Kasumi-1 (cell line): ENCODE measurements at places on chromosomes 11 and 22.

DNA sequence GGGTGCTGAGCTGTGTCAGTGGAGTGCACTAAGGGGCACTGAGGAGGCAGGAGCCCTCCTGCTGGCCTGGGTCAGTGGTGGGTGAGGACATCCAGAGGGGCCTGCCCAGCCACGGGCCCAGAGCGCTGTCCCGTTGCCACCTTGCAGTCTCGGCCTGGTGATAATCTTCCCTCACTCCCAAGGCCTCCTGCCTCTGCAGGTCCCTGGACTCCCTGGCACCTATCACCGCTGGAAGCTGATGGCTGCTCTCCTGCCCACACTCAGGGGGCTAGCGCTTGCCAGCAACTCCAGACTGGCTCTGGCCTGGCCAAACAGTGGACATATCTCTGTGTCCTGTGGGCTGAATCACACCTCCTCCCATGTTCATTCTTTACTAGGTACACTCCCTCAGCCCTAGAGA, 86.5 kb upstream of the PITPNB start:
- no peak for DNase-seq

DNA sequence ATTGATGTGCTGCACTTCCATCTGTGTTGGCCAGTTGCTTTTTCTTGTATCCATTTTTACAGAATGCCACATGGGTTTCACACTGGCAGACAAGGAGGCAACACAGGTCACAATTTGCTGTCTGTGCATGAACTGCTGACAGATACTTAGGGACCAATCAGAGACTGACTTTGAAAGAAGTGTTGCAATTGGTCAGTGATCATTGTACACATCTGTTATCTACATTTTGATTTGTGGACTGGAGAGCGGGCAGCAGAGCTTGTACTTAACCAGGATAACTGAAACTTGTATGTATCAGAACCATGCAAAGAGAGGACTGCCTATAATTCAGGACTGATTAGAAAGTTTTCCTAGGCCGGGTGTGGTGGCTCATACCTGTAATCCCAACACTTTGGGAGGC, 21.8 kb downstream of the PRR5 start:
- no peak for DNase-seq

DNA sequence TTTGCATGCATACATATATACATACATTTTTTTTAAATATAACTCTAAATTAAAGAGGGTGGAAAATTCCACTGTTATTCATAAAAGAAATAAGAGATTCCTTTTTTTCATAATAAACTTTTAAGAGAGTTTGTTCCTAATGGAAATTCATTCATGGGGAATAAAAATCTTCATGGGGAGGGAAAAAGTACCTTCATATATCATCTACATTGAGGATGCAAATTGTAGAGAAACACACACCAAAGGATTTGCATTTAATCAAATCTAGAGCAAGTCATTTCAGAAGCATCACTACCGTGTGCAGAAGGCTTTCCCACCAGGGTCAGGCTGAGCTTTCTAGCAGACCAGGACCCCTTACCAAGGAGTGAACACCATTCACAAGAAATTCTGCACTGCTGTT, at the start of gene POU2AF2:
Gene POU2AF2 (plus strand): TSS at position 301 of the 400 bp plus-strand sequence. CDS start 129 bp downstream, outside the sequence.
- no peak for DNase-seq

GRCh38 chr11:103484545-103484944, 375.3 kb downstream of the DYNC2H1 start:
- no peak for DNase-seq

- peak; percentile 35 for DNase-seq
Measured at GRCh38 chr22:21861851-21862250, 5.6 kb downstream of the MAPK1 start.

DNA sequence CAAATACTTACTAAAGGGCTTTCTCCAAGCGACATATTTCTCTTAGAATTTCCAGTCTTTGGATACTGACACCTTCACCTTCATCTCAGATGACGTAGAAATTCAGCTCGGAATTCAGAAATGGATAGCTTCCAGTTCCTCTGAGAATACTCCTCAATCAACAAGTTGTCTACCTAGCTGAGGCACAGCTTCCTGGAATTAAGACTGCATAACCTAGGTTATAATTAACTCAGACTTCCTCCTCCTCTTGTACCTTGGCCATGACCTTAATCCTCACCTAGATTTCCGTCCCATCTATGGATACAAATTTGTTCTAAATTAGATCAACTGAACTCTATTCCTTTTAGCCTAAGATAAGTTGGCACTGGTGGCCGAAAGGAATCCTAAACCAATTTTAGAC, 17.4 kb downstream of the ATP5MG start:
- DNase-seq: no peak
